Activated naive CD8-positive, alpha-beta T cell treated with anti-CD3 and anti-CD28 coated beads for 36 hours (primary cell): ENCODE measurements at places on chromosomes 4 and X.

- DNase-seq = no peak
Observed at GRCh38 chrX:40945361-40945713, 139.9 kb upstream of the USP9X start.

DNA sequence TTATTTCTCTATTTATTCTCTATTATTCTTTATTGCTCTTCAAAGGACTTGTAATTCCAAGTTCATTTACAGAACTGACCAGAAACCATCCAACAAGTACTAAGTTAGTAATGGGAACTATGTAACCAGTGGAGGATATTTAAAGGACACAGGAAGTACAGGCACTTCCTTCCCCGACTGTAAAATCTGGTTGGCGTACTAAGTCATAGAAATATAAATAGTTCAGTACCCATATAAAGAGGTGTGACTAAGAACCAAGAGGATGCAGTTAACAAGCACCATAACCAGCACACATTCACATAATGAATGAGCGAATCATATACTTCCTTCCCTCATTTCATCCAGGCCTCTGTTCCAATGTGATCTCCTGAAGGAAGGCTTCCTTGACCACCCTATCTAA, 3.6 kb upstream of the EIF4E start:
- DNase-seq = no peak

DNA sequence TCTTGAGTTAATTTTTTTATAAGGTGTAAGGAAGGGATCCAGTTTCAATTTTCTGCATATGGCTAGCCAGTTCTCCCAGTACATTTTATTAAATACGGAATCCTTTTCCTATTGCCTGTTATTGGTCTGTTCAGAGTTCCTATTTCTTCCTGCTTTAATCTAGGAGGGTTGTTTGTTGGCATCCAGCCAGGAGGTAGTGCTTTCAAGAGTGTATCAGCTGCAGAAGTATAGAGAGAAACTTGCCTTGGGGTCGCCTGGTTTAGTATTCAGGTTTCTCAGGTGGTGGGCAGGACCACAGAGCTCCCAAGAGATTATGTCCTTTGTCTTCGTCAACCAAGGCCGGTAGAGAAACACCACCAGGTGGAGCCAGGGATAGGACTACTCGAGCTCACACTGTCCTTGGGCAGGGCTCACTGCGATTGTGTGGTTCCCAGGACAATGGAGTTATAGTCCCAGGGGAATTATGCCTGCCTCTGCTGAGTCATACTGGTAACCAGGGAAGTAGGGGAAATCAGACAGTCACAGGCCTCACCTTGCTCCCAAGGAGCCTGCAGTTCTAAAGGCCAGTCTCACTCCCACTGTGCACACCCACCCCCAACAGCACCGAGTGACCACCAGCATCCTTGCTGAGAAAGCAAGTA, 168.1 kb downstream of the VSIG4 start:
- DNase-seq = no peak

GRCh38 chr4:75056277-75056676, 123.4 kb downstream of the PARM1 start:
- no peak for DNase-seq

DNA sequence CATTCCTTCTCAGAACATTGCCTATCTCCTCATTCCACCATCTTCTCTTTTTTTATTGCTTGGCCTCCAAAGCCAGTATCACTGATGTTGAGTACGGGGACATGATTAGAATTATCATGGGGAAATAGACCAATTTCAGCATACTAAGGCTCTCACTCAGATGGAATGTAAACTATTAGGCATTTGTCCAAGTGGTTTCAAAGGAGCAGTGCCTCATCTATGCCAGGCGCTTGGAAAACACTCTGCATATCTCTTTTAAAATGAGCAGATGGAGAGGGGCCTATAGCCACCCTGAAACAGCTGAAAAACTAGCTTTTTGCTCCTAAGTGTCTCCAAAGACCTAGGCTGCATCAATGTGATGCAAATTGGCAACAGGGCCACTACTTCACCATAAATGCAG, 150.8 kb upstream of the DIPK2B start:
- no peak for DNase-seq

DNA sequence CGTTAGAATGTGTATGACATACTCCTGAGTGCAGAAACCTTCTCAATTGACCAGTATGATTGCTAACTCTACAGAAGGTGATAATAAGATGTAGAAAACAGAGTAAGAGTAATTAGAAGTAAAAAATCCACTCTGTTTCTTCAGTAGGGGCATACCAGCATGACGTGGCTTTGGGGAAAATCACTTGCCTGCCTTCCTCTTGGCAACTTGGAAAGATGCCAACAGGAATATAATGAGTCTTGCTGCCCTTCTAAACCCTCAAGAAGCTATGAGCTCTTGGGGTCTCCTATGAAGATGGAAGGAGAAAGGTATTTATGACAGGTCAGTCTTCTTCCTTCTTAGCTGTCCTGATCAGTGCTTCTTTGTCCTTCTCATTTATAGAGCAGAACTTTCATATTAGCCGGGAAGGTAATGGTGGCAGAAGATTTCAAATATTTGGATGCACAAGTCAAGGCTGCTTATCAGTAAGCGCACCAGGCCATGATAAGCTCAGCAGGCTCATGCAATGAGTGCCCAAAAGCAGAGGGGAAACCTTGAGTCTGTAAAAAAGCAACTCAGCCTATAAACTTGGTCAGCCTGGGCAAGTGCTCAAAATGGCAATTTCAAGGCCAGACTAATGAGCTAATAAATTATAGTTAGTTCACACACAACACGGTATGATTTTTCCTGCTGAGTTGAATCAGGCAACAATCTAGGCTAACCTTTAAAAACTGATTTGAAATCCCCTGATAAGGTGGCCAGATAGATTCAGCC, 69.7 kb upstream of the PPARGC1A start:
- DNase-seq = no peak

- DNase-seq = no peak
Observed at GRCh38 chr4:168128601-168129000, 36.3 kb downstream of the ANXA10 start.

- no peak for DNase-seq
Observed at GRCh38 chr4:176538217-176538925, 218.6 kb downstream of the SPCS3 start.
